Putamen (tissue), 1 donor: ENCODE measurements at places on chromosomes 1 and 21.

DNA sequence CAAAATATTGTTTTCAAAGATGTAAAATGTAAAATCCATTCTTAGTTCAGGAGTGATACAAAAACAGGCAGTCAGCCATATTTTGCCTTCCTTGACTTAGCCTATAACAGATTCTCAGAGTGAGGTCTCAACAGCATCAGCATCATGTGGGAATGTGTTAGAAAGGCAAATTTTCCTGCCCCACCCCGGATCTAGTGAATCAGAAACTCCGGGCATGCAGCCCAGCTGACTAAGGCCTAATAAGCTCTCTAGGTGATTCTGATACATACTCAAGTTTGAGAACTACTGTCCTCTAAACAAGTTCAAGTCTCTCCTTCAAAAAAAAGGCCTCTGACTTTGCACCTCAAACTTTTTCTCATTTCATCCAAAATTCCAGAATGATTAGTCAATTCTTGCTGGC is 46.9 kb upstream of the PRRC2C start:
- DNase-seq = no peak

GRCh38 chr21:36929622-36930021 is 36.8 kb downstream of the HLCS start:
- no peak for DNase-seq

DNA sequence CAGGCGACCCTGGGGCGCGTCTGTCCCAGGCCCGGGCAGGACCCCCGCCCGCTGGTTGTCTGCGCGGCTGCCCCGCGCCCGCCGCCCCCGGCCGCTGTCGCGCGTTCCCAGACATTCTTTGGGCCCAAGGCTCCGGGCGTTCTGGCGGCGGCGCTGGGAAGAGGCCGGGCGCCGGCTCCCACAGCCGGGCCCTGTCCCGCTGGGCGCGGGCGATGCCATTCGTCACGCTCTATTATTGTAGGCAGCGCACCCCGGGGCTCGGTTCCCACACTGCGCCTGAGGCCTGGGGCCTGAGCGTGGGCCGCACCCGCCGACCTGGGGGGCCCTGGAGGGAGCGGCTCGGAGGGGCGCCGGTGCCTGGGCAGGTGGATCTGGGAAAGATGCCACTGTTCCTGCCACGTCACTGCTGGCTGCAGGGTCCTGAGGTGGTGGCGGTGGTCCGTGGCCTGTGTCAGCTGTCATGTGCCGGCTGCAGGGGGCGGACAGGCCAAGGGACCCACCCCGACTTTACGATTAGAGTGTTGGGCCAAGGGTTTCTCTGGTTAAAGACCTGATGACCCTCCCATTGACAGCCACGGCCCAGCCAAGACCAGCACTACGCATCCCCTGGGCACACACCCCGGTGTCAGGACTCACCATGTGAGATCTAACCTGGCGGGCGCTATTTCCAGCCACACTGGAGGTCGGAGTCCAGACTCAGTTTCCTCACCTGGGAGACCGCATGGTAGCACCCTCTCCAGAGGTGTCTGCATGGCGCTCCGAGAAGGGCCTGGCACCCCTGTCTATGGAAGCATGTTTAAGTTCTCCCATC is 55.1 kb upstream of the ADARB1 start:
- DNase-seq = no peak

- DNase-seq = no peak
Measured at GRCh38 chr1:23619299-23620188, 60.2 kb upstream of the ID3 start.

- no peak for DNase-seq
Measured at GRCh38 chr1:172760121-172760520, 101.2 kb downstream of the FASLG start.

DNA sequence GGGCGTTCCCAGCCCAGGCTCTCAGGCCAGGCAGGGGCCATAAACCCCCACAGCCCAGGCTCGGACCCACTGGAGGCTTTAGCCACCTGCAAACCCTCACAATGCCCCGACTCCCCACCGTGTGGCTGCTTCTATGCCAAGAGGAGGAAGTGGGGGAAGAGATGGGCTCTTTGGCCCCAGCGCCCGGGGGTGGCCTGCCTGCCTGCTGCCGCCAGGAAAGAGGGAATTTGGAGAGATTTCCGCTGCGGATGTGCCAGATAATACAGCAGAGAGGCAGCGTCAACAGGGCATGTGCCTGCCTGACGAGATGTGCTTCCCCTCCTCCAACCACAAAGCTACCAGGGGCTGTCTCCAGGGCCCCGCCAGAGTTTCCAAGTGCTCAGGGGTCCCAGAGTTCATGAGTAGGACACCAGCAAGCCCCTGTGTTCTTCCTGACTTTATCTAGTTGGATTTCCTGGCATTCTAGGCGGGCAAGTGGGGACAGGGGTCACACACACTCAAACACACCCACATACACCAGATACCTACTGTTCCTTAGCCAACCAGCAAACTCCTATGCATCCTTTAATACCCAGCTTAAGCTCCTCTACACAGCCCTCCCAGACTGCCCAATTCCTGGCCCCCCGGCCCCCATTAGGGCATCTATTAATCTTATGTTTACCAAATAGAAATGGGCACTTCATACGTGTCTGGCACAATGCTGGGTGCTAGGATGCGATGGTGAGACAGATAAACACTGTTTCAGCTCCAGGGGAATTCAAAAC is 14.1 kb downstream of the EPHA2 start:
- no peak for DNase-seq

DNA sequence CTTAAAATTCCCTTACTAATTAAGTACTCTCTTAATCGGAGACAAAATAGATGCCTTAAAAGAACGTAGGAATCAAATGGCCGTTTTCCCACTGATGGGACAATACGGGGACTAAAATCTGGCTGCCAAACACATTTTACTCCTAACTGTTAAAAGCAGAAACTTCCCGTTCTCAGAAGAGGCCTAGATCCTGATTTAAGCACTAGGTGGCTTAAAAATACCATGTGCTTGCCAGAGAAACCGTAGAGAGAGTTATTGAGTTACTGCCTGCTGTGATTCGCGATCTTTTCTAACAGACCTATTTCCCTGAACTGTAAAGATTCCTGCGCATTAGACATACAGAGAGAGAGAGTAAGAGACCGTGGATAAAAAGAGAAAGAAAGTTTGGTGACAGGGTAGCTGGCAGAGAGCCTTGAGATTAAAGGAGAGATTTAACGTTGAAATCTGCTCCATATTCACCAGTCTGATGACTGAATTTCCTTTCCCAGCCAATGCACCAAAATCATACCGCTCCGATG is 54.4 kb upstream of the STUM start:
- DNase-seq = no peak

- DNase-seq = no peak
Measured at GRCh38 chr1:80535466-80535865, 1265.3 kb upstream of the ADGRL2 start.

DNA sequence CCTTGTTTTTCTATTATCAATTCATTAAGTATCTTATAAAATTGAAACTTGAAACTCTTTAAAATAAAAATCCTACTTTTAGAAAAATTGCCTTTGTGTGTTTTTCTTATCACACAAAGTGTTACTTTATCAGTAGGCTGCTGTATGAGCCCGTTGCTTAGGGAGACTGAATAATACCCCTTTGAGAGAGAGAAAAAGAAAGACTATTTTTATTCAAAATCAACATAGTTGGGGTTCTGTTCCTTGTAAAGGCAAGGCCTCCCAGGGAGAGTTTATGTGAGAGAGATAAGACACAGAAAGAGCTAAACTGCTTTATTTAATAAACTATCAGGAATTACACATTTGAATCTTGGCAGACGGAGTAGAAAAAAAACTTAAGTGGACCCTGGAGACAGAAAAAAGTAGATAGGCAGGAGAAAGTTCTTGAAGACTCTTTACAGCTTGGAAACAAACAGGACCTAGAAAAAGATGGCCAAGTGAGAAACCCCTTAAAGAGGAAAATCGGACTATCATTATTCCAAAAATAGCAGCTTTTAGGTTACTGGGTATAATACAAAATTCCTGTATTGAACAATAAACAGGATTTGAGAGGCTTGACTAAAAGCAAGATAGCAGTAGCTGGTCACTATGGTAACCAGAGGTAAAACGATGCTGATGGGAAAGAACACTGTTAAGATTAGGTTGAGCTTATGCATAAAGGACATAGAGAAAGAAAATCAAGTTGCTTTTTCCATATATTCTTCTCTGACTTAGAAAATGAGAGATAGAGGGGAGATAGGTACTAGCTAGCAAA is 170.9 kb downstream of the LRRC7 start:
- no peak for DNase-seq

GRCh38 chr1:30400507-30400906 is 322.9 kb downstream of the MATN1 start:
- DNase-seq = no peak

DNA sequence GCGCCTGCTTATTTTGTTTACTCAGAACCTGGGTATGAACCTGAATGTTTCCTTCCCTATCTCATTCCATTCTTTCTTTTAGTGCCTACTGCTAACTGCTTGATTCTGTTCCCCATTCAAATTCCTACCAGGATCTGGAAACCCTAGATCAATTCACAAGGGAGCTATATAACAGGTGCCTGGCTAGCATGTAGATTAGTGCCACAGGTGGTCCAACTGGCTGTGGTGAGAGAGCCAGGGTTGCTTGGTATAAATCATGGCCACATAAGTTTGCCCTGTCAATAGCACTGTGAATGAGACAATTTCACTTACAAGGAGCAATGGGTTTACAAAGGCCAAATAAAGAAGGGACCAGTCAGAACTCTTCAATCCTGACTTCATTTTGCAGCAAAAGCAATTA is 6.6 kb upstream of the PRPF38B start:
- DNase-seq = no peak

DNA sequence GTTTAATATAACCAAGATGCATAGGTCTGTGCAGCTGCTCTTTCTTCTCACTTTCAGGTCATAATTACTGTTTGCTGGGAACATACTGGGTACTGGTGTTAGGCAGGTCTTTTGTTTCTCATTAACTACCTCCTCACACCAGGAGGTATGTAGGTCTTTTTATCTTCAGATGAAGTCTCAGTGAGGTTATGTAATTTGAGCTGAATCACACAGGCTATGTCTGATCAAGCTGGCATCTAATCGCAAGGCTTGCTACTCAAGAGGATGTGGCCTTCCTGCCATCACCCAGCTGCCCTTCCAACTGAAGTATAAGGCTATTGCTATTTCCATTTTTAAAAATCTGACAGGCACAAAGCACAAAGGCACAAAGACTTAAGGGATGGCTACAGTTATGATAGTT is 96.4 kb downstream of the RUNX1 start:
- DNase-seq = no peak

GRCh38 chr1:192998536-192998935 is 60.6 kb downstream of the UCHL5 start:
- DNase-seq = no peak

- DNase-seq = no peak
Measured at GRCh38 chr1:890661-891060, 33.1 kb upstream of the SAMD11 start.

DNA sequence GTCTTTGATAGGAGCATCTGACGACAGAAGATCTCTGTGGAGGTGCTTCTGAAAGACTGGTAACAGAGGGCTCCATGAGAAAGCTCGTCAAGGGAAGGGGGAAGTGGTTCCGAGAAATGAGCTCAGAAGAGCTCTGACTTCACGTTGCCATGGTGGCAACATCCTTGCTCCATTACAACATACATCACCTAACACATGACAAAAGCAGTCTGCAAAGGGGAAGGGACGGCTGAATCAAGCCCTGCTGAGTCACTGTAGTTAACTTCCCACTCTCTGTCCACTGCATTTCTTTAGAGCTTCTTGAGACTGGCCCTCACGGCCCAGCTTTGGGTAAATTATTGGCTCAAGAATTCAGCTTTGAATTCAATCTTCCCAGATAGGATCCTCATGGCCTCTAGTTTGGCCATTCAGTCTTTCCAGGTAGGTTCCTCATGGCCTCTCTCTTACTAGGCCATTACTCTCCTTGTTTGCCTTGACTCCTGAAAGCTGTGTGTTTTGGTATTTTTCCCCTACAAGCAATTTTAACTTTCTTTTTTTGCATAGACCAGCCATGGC is 88.0 kb upstream of the ZNF648 start:
- DNase-seq = no peak

DNA sequence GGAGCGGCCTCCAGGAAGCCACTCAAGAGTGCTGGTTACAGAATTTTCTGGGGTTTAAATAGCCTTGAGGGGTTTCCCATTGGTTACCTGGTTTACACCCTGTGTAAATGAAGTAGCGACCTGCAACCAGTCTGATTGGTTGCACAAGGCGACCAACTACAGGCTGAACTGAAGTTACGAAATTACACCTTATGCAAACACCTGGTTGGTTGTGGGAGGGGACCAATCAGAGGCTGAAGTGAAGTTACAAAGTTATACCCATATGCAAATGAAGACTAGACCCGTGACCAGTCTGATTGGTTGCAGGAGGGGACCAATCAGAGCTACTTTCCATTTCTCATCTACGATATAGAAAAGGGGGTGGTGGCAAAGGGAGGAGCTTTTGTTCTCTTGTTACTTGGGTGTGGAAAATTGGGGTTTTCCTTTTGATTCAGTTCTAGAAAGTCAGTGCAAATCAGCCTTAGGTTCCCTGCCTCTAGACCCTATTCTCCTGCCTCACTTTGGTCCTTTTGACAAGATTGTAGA is 22.2 kb upstream of the C1orf174 start:
- no peak for DNase-seq

GRCh38 chr1:191674626-191675179 is 483.6 kb upstream of the RGS18 start:
- no peak for DNase-seq

- DNase-seq = peak; percentile 65
Measured at GRCh38 chr1:97006044-97006661, 284.6 kb downstream of the PTBP2 start.

DNA sequence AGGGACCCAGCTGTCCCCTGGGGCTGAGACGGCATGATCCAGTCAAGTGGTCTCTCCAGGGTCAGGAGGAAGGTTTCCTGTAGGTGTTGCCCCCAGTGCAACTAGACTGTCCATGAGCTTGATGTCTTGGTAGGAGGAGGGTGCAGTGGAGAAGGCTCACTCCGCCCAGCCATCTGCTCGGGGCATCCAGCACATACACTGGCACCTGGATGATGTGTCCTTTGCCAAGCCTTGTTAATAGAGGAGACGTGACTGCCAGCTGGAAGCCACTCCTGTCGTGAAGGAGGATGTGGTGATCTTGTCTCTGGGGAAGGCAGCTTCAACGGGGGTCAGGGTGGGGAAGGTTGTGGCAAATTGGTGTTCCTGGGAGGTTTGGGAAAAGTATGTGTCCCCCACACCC is 6.2 kb downstream of the DISP3 start:
- DNase-seq = no peak

- no peak for DNase-seq
Measured at GRCh38 chr1:11648732-11649158, 5.5 kb downstream of the FBXO2 start.

GRCh38 chr1:43801203-43801602 is 93.9 kb downstream of the ST3GAL3 start:
- no peak for DNase-seq

DNA sequence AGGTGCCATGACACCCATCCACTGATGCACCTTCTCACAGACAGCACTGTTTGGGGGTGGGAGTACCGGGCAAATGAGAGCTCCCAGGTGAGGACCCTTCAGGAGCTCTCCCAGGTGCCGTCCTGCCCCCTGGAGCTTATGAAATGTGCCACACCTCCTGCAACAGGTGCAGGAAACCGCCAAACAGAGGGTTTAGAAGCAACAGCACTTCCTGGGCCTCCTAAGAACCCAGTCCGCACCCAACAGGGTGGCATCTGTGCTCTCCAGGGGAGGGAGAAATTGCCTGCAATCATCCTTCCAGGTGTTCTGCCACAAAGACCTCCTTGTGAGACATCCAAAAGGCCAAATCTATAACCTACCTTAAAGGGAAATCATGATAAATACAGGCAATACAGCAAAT is 87.7 kb upstream of the ATP1B1 start:
- no peak for DNase-seq
